ENCODE measurements at places on chromosomes 6 and 20. TPM values are rescaled to one million over a fixed set of nuclear protein-coding genes. Genes with fewer than 3 reads are reported as not detected.

Gene CST4
- not detected for polyA plus RNA-seq

Gene PPP1R14C
- polyA plus RNA-seq: not detected

Gene MACROD2
- 1.3 TPM for polyA plus RNA-seq

Gene GSTA3
- polyA plus RNA-seq: not detected

Gene NNAT
- polyA plus RNA-seq: not detected

Gene CTCFL
- not detected for polyA plus RNA-seq

Gene OLIG3
- polyA plus RNA-seq: not detected

Gene ZBP1
- 29.6 TPM for polyA plus RNA-seq

Gene PDE7B
- 0.49 TPM for polyA plus RNA-seq

Gene GJA10
- not detected for polyA plus RNA-seq

Gene HMGCLL1
- polyA plus RNA-seq: not detected

Gene NOTCH4
- polyA plus RNA-seq: 4.9 TPM

Gene PTK6
- polyA plus RNA-seq: 1.3 TPM

All from IgD-negative memory B cell (primary cell).